Activated T-helper 9 cell treated with anti-CD3 and anti-CD28 coated beads, Interleukin-2, amount 50 U/mL, for 16 hours (primary cell): ENCODE measurements at places on chromosomes 5 and 9.

GRCh38 chr5:98085593-98085992 is 687.9 kb upstream of the RGMB start:
- no peak for DNase-seq

DNA sequence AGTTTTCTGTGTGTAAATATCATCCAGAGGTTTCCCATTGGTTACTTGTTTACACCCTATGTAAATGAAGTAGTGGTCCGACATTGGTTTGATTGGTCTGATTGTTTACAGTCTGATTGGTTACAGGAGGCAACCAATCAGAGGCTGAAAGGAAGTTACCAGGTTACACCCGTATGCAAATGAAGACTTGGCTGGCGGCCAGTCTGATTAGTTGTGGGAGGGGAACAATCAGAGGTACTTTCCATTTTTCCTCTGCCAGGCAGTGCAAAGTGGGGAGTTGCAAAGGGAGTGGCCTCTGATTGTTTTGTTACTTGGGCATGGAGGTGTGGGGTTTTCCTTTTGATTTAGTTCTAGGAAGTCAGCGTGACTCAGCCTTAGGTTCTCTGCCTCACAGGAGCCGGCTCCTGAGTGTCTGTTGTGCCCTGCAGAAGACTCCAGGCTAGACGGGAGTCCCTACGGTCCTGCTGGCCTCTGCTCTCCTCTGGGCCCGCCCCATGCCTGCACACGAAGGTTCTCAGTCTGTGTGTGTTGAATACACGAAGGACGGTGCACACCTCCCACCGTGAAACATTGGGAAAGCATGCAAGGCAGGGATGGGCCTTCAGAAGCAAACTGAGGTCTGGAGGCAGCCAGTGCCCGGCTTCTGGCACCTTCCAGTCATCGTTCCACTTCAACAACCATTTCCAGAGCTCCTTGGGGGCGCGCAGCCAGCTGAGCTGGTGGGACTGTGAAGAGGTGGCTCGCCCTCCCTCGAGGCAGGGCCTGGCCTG is 42.9 kb downstream of the OLFM1 start:
- DNase-seq = no peak

- DNase-seq = no peak
Observed at GRCh38 chr5:36073595-36074216, 7.0 kb upstream of the UGT3A2 start.

GRCh38 chr5:169637085-169637548 is at the start of gene DOCK2:
Gene DOCK2 (plus strand): TSS chr5:169637275. CDS start chr5:169637327, 52 bp downstream.
- DNase-seq = peak; percentile 49

DNA sequence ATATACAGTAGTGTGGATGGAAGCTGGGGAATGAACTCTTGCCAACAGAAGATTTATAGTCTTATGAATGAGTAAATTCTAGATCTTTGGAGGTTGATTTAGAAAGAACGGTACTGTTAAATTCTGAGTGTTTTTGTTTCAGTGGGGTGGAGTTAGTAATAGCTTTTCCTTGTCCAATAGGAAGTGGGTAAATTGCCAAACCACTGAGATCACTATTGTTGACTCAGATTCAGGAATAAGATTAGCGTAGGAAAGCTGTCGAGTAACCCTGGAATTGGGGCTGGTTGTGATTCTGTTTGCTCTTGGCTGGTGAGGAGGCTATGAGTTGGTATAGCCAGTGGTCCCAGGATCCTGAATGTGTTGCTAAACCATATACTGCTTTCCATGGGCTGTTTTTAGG is 155.6 kb downstream of the ARHGAP26 start:
- no peak for DNase-seq

GRCh38 chr5:72673623-72674022 is 142.8 kb upstream of the TNPO1 start:
- no peak for DNase-seq

DNA sequence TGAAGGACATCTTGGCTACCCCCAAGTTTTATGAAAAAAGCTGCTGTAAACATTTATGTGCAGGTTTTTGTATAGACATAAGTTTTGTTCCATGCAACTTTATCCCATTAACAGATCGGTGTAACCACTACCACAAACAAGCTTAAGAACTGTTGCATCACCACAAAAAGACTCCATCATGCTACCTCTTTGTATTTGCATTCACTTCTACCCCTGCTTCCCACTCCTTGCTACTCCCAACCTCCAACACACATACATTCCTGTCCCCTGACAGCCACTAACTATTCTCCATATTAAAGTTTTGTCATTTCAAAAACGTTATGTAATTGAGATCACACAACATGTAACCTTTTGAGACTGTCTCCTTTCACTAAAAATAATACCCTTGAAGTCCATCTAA is 57.8 kb upstream of the LHFPL2 start:
- DNase-seq = no peak

GRCh38 chr5:62682059-62682458 is 103.4 kb downstream of the LRRC70 start:
- DNase-seq = no peak

DNA sequence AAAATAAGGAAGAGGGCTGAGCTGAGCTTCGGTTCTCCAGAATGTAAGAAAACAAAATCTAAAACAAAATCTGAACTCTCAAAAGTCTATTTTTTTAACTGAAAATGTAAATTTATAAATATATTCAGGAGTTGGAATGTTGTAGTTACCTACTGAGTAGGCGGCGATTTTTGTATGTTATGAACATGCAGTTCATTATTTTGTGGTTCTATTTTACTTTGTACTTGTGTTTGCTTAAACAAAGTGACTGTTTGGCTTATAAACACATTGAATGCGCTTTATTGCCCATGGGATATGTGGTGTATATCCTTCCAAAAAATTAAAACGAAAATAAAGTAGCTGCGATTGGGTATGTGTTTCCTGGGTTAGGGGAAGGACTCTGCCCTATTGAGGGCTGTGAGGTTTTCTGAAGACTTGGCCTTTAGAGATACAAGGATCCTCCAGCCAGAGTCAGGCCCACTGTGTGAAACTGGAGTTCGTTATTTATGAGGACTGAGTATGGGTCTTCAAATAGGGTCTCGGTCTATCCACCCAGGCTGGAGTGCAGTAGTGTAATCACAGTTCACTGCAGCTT is 3.8 kb downstream of the EGR1 start:
- no peak for DNase-seq

DNA sequence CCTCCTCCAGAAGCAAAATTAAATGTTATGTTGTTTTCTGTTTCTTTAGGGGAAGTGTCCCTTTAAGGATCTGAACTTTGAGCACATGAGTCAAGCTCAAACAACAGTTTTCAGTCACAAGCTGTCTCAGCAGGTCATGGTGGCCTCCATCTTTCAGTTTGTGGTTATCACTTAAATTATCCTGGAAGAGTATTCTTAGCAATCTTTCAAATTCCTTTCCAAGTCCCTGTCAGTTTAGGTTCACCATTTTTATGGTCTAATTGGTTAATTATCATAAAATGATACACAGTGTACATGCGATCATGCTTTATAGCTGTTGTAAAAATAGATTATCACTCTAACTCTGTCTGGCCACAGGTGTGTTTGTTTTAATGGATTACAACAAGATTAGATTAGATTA is 43.1 kb upstream of the SELENOP start:
- DNase-seq = no peak

DNA sequence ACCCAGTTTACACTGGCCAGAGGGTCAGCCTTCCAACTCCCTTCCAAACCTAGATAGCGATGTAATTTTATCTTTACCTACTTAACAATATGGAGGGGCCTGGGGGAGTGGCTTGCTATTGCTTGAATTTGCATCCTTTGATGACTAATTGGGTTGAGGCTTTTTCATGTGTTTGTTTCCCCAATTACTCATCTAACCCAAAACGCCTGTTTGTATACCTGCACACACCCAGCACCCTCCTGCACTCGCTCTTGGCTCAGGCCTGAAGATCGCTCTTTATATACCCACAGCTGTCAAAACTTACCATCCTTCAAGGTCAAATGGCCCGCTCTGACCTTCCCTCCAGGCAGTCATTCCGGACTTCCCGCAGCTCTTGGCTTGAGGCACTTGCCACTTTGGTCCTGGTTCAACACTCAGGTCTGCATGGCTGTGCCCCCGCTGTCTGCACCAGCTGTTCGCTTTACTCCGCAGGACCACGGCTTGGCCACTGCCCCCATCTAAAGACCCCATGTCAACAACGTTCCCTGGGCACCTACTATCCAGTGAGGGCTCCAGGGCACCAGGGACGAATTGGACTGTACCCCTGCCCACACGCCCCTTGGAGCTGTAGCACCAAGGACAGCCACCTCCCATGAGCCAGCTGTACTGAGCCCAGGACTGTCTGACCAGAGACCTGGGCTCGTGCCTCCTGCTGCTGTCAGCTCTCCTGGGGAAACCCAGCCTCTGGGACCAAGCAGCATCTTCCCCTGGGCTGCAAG is 76.1 kb upstream of the ADAMTS2 start:
- DNase-seq = no peak

DNA sequence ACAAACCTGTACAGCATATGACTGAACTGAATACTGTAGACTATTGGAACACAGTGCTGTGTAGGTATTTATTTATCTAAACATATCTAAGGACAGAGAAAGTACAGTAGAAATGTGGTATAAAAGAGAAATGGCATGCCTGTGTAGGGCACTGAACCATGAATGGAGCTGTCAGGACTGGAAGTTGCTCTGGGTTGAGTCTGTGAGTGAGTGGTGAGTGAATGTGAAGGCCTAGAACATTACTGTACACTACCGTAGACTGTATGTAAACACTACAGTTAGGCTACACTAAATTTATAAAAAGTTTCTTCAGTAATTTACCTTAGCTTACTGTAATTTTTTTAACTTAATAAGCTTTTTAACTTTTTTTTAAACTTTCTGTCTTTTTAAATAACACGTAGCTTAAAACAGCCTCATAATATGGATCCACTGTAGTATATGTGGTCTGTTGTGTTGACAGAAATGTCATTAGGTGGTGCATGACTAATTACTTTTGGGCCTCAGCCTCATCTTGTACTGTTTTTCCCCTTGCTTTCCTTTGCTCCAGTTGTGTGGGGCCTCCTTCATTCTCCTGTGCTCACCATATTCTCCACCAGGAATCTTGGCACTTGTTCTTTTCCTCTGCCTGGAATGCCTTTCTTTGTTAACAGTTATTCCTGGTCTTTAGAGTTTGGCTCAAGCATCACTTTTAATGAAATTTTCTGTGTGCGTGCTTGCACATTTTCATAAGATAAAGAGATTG is 8.8 kb downstream of the SPIN1 start:
- no peak for DNase-seq

DNA sequence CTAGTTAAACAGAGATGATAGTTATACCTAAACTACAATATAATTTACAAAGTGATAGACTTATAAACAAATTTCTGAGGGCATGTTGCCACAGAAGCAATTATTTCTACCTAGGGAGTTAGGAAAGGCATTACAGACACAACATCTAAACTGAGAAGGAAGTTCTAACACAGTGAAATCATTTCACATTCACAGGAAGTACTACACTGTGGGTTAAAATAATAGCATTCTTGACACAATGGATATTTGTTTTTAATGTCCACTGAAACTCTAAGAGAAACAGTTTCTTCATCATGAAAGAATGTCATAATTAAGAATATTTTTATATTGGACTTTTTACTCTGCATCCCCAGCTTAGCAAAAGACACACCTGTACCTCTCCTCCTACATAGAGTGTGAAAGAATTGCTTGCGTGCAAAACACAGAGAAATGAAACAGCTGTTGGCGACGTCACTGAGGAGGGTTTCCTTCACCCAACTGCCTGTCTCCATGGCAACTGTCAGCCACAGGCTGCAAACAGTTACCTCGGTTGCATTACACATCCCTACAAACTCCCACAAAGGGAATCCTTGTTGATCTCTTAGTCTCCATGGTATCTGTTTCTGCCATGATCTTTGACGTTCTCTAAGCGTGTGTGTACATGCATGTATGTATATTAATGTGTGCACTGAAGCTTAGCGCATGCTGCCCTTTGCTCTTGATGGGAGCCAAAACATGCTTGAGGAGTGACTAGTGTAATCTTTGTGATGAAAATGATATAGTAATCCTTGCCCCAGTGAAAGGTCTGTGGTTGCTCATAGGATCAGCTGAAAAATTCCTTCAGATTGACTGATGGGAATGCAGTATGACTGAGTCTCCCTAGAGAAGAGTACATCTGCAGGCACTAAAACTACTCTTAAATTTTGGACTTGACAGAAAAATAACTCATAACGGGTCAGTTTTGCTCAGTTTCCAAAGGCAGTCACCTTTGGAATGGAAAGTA is 168.5 kb downstream of the ACTL7B start:
- DNase-seq = no peak

GRCh38 chr5:79255786-79256557 is 20.0 kb downstream of the JMY start:
- no peak for DNase-seq

DNA sequence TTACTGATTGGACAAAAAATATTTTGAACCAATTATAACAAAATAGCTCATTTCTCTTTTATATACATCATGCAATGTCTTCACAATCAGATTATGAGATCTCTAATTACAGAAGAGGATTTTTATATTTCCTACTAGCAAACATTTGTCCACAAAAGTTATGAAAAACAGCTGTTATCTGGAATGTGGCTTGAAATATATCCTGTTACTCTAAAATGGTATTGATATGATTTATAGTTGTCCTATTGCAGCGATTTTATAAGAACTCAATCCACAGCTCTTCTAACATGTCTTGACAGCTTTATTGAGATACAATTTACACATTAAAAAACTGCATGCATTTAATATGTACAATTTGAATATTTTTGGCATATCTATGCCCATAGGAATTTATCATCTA is 779.9 kb upstream of the ACO1 start:
- DNase-seq = no peak

- no peak for DNase-seq
Observed at GRCh38 chr5:109468288-109468676, 58.5 kb upstream of the PJA2 start.

- DNase-seq = no peak
Observed at GRCh38 chr5:122473138-122473843, 161.3 kb downstream of the SNCAIP start.

- DNase-seq = no peak
Observed at GRCh38 chr9:95508242-95508967, 8.4 kb downstream of the PTCH1 start.

GRCh38 chr5:122703203-122703602 is 71.7 kb upstream of the SNX2 start:
- DNase-seq = no peak

DNA sequence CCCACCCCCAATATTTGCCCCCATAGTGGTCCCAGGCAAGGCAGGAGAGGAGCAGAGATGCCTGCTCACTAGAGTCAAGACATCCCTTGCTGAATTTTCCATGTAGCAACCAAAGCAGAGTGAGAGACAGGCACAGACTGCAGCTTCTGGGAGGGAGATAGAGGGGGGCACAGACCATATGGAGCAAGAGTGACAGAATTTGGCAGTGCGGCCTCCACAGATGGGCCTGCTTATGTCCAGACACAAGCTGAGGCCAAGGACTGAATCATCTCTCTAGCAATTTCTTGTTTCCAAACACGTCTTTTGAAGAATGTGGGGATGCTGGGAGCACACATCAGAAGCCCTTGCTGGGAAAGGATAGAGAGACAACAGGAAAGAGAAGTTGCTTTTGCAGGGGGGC is 53.0 kb upstream of the ALDH1B1 start:
- DNase-seq = no peak

- no peak for DNase-seq
Observed at GRCh38 chr9:21690561-21690960, 111.9 kb upstream of the MTAP start.
